ENCODE measurements at places on chromosomes 11 and 22. TPM values are rescaled to one million over a fixed set of nuclear protein-coding genes. Genes with fewer than 3 reads are reported as not detected.

The MMP13 gene
- not detected for total RNA-seq

The B3GAT1 gene
- total RNA-seq: not detected

DNA sequence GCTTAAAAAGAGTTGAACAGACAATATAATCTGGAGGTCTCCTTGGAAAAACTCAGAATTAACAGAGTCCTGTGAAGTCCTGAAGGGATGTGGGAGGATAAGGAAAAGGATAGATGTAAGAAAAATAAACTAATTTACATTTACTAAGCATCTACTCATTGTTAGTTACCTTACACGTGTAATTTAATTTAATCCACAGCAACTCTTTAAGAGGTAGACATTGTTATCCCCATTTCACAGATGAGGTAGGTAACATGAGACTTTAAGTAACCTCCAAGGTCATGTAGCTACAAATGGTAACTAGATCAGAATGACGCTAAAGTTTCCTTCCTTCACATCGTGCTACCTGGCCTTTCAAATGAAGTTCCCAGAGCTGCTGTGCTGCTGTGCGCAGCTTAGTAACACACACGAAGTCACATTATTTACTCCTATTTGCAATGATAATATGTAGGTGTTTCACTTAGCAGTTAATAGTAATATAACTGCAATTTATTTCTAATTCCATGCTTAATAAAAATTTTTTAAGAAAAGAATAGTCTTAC is 5.7 kb upstream of the PDE3B start:
- no peak overlapping the region for H3K27ac ChIP-seq
- no peaks in the 10 kb centered on the region for H3K27me3 ChIP-seq
- H3K4me3 ChIP-seq: no peak overlapping the region
- H3K36me3 ChIP-seq: no peaks in the 10 kb centered on the region
- no peak for DNase-seq

DNA sequence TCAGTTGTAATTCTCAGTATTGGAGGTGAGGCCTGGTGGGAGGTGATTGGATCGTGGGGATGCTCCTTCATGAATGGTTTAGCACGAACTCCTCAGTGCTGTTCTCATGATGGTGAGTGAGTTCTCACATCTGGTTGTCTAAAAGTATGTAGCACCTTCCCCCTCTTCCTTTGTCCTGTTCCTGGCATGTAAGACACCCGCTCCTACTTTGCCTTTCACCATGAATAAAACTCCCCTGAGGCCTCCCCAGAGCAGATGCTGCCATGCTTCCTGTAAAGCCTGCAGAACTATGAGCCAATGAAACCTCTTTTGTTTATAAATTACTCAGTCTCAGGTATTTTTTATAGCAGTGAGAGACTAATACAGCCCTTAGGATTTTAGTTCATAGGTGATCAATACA is 191.5 kb downstream of the MAML2 start:
- H3K4me3 ChIP-seq: no peak overlapping the region
- H3K36me3 ChIP-seq: no peaks in the 10 kb centered on the region

DNA sequence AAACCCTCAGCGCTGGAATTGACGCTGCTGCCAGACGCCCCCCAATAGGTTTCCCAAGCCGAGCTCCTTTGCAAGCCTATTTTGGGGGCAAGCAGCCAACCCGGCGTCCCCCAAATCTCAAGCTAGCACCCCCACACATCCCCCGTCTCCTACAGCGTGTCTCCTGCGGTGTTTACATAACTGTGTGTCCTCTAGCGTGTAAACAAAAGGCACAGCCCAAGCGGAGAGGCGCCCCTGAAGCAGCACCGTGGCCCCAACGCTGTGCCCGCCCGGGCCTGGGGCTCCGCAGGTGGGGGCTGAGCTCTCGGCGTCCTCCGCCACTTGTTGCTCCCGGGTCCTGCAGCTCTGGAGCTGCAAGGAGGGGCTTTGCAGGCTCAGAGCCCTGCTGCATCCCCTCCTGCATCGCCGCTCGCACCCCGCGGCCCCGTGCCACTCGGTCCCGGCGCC is 1.6 kb downstream of the CADM1 start:
- no peak for DNase-seq
- H3K27me3 ChIP-seq: no peaks in the 10 kb centered on the region
- no peaks in the 10 kb centered on the region for H3K36me3 ChIP-seq
- no peak overlapping the region for H3K4me3 ChIP-seq
- H3K4me1 ChIP-seq: no peaks in the 10 kb centered on the region
- H3K27ac ChIP-seq: no peak overlapping the region

Data from Karpas-422 (cell line).